IMR-90 (cell line): ENCODE measurements at places on chromosomes 12 and 14. TPM values are rescaled to one million over a fixed set of nuclear protein-coding genes. Genes with fewer than 3 reads are reported as not detected.

DNA sequence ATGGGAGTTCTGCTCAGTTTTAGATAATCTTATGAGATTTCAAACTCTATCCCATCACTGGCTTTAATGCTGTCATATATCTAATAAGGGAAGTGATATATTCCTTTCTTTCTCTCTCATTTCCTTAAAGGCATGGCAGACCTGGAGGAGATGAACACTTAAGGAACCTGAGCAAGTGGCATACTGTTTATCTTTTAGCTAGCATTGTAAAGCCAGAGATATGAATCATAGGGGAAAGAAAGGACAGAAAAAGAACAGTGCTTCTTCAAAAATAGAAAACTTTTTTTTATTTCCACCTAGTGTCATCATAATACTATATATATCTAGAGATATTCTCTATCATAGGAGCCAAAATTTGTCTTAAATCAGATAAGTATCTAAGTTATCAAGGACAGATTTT lies 68.3 kb upstream of the PSMA6 start:
- no peak overlapping the region for H3K27ac ChIP-seq
- peak; percentile 43 for DNase-seq
- no peaks in the 10 kb centered on the region for H3K4me1 ChIP-seq
- H3K36me3 ChIP-seq, result no peaks in the 10 kb centered on the region
- no peaks in the 10 kb centered on the region for H3K27me3 ChIP-seq

DNA sequence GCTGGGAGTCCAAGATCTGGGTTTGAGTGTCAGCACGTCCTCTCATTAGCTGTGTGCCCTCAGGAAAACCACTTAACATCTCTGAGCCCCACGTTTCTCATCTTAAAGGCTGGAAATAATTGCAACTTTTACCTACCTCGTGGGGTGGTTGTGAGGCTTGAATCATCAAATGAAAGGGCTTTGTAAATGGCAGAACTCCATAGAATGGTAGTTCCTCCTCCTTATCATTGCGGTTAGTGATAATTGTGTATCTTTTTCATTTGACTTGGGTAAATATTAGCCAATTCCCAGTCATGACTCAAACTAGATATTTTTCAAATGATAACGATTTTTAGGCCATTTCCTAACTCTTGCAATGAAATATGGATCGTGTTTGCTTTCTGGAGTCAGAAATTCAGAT lies 205.5 kb downstream of the CHST11 start:
- no peaks in the 10 kb centered on the region for H3K4me1 ChIP-seq
- DNase-seq, result peak; percentile 20
- H3K27ac ChIP-seq, result no peak overlapping the region
- peaks cover 17% of the 10 kb centered on the region for H3K27me3 ChIP-seq

PMCH gene
- not detected in 2 replicates for total RNA-seq

GRCh38 chr12:113886721-113887120 lies 79.4 kb downstream of the RBM19 start:
- H3K27me3 ChIP-seq, result no peaks in the 10 kb centered on the region
- no peak overlapping the region for H3K27ac ChIP-seq
- DNase-seq, result no peak
- H3K36me3 ChIP-seq, result peaks cover 2% of the 10 kb centered on the region; the same call in 1 of the 2 replicates
- no peaks in the 10 kb centered on the region for H3K4me1 ChIP-seq

TAS2R43 gene
- total RNA-seq, result 0.90 and 1.9 TPM in 2 replicates

GRCh38 chr12:123397400-123397799 lies 13.5 kb downstream of the KMT5A start:
- no peak overlapping the region for H3K4me3 ChIP-seq
- H3K27ac ChIP-seq, result peak overlapping the region; percentile 55; the same call in 1 of the 2 replicates
- DNase-seq, result no peak
- H3K27me3 ChIP-seq, result no peaks in the 10 kb centered on the region
- peaks cover 54% of the 10 kb centered on the region for H3K36me3 ChIP-seq
- peaks cover 4% of the 10 kb centered on the region; the same call in 1 of the 2 replicates for H3K4me1 ChIP-seq

NXPH4 gene
- total RNA-seq, result 0.36 and 0.56 TPM in 2 replicates

- no peak overlapping the region for H3K4me3 ChIP-seq
- H3K27me3 ChIP-seq, result peaks cover 44% of the 10 kb centered on the region
- H3K27ac ChIP-seq, result no peak overlapping the region
- no peak for DNase-seq
These were observed 16.0 kb downstream of the VSX2 start for GRCh38 chr14:74255281-74255680.

NDUFB1 gene
- total RNA-seq, result 32.1 and 158 TPM in 2 replicates

- peak; percentile 72 for DNase-seq
- no peaks in the 10 kb centered on the region for H3K27me3 ChIP-seq
- peaks cover 2% of the 10 kb centered on the region; the same call in 1 of the 2 replicates for H3K4me1 ChIP-seq
These were observed 24.1 kb upstream of the UBC start for GRCh38 chr12:124938587-124938986.

DNA sequence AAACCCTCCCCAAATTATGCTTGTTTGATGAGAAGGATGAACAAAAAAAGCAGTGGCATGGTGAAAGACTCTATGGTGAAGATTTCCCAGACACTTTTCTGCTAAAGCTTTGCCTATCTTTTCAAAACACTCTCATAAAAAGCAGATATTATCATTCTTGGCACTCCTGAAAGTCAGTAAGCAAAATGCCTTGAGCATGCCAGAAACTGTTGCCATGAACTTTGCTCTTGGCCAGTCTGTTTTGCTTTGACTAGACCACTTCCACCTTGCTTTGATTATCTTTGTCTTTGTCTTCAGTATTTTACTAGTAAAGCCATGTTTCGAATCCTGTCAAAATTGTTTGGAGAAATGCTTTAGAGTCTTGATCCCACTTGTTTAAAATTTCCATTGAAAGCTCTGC lies 110.4 kb downstream of the CNTN1 start:
- DNase-seq, result no peak
- no peaks in the 10 kb centered on the region for H3K36me3 ChIP-seq
- no peaks in the 10 kb centered on the region for H3K27me3 ChIP-seq
- H3K27ac ChIP-seq, result no peak overlapping the region
- no peaks in the 10 kb centered on the region for H3K4me1 ChIP-seq

- H3K27me3 ChIP-seq, result no peaks in the 10 kb centered on the region
- H3K4me1 ChIP-seq, result 0 out of 2 replicates have a peak, but pooled peaks cover 2% of the 10 kb centered on the region
- no peak overlapping the region for H3K4me3 ChIP-seq
These were observed 176.1 kb downstream of the FUT8 start for GRCh38 chr14:65588426-65589140.

DNA sequence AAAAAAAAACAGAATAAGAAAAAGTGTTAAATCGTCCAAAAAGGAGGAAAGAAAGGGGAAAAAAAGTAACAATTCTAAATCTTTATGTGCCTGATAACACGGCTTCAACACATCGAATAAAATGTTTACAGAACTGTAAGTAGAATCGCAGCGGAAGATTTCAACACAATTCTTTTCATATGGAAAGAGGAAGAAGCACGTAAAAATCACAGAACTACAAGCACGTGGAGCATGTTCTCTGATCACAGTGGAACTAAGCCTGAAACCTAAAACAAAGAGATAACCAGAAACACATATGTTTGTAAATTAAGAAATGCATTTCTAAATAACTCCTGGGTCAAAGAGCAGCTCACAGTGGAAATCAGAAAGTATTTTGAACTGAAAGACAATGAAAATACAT lies 8.7 kb downstream of the CLEC7A start:
- no peak overlapping the region for H3K4me3 ChIP-seq
- no peak for DNase-seq
- H3K27me3 ChIP-seq, result no peaks in the 10 kb centered on the region

SMIM41 gene
- total RNA-seq, result not detected in 2 replicates

TSHR gene
- not detected in 2 replicates for total RNA-seq

B4GALNT1 gene
- 0.18 and 0.28 TPM in 2 replicates for total RNA-seq

KICS2 gene
- total RNA-seq, result 5.6 and 6.1 TPM in 2 replicates

RAPGEF3 gene
- 0.83 and 1.3 TPM in 2 replicates for total RNA-seq

DNA sequence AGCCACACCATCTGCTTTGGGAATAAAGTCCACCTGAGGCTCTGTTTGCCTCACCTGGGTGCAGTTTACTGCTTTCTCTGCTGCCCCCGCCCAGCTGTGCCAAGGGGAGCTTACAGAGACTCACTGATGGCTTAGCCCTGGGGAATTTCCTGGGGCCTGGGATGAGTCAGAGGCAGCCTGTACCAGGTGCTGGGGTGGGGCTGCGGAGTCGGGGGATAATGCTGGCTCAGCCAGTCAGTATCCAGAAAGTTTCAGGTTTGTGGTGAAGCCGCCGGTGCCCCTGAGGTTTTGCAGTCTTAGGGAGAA lies 22.3 kb downstream of the PLEKHG3 start:
- peaks cover 2% of the 10 kb centered on the region for H3K4me1 ChIP-seq
- DNase-seq, result peak; percentile 60
- no peaks in the 10 kb centered on the region for H3K27me3 ChIP-seq
- H3K27ac ChIP-seq, result no peak overlapping the region
- H3K36me3 ChIP-seq, result peaks cover 15% of the 10 kb centered on the region

DNA sequence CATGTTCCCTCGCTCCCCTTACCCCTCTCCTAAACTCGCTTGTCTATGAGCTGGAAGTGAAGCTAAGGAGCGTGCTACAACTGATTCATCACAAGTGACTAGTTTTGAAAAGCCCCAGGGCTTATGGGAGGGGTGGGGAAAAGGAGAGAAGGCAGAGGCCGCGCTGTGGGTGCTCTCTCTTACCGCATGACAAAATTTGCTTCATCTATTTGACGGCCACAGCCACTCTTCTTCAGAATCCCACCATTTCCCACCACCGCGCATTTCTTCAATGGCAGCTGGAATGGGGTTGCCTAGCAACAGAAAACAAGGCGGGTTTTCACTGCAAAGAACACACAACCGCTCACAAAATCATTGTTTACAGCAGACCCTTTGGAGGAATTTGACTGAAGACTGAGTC lies 79.4 kb downstream of the ST8SIA1 start:
- DNase-seq, result peak; percentile 21
- H3K27me3 ChIP-seq, result peaks cover 6% of the 10 kb centered on the region
- no peak overlapping the region for H3K4me3 ChIP-seq
- no peak overlapping the region for H3K27ac ChIP-seq

- peaks cover 9% of the 10 kb centered on the region for H3K36me3 ChIP-seq
- peak; percentile 53 for DNase-seq
- no peak overlapping the region for H3K4me3 ChIP-seq
- H3K27ac ChIP-seq, result no peak overlapping the region
- H3K4me1 ChIP-seq, result peaks cover 14% of the 10 kb centered on the region
These were observed 137.1 kb downstream of the HMGA2 start for GRCh38 chr12:65961190-65962035.

DNA sequence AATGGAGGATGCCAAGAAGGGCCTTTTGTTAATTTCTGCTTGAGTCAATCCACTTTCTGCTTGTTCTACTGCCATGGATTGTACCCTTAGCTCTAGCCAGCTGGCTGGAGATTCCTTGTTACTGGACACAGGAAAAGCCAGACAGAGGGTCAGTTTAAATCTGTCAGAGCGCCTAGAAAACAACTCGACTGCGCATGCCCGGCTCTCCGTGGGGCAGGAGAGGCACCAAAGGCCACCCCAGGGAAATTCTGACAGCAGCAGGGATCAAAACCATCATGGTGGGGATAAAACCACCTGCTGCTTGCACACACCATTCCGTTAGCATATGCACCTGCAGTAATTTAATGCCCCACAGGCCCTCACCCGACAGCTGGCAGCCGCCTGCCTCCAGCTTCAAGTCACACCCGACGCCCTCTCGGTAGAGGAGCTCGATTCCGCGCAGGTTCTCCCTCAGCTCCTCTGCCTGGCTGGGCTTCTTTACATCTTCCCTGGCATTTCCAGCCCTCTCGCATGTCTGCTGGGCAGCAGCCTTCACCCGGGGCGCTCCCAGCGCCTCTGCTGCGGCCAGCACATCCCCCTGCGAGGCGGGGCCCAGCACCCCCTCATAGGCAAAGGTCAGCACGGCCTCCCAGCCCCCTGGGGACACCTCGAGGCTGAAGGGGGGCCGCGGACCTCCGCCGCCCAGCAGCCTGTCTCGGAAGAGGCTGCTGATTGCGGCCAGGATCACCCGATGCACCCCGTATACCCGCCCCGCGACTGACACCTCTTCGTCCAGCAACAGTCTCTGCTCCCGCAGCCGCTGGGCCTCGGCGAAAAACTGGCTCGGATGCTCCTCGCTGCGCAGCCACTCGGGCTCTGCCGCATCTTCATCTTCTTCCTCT lies 1.0 kb downstream of the KLHL33 start:
- peaks cover 2% of the 10 kb centered on the region; the same call in 1 of the 2 replicates for H3K4me1 ChIP-seq
- H3K36me3 ChIP-seq, result no peaks in the 10 kb centered on the region
- DNase-seq, result no peak
- peaks cover 8% of the 10 kb centered on the region; the same call in 1 of the 2 replicates for H3K27me3 ChIP-seq
- no peak overlapping the region for H3K27ac ChIP-seq
- no peak overlapping the region; the same call in 1 of the 2 replicates for H3K4me3 ChIP-seq

OR6C2 gene
- total RNA-seq, result not detected in 2 replicates

DNA sequence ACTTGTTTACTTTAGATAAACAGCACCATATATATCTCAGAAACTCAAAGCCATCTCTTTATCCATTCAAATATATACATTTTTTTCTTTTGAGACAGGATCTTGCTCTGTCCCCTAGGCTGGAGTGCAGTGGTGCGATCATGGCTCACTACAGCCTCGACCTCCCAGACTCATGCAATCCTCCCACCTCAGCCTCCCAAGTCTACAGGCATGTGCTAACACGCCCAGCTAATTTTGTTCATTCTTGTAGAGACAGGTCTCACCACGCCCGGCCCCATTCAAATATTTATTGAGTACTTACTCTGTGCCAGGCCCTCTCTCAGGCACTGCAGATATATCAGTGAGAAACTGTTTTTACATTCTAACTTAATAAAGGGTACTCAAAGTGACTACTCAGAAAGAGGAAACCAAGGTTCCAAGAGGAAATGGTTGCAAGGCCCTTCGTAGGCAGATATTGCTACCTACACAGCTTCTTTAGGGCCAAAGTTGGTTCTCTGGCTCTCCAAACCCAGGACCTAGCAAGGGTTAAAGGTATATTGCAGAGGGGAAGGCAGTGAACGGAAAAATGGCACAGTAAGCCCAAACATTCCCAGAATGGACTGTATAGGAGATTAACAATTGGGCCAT lies 2.9 kb downstream of the ATXN3 start:
- H3K27me3 ChIP-seq, result no peaks in the 10 kb centered on the region
- DNase-seq, result no peak
- H3K4me3 ChIP-seq, result no peak overlapping the region
- H3K27ac ChIP-seq, result peak overlapping the region; percentile 39; the same call in 1 of the 2 replicates
- no peaks in the 10 kb centered on the region for H3K36me3 ChIP-seq
- H3K4me1 ChIP-seq, result peaks cover 7% of the 10 kb centered on the region; the same call in 1 of the 2 replicates
